Activated naive CD4-positive, alpha-beta T cell (primary cell): ENCODE measurements at places on chromosomes 5 and 9.

- peak; percentile 24 for DNase-seq
These were observed 27.9 kb downstream of the USP20 start for GRCh38 chr9:129863059-129863690.

GRCh38 chr5:74310997-74311930 is 329.3 kb downstream of the ENC1 start:
- DNase-seq, result no peak

DNA sequence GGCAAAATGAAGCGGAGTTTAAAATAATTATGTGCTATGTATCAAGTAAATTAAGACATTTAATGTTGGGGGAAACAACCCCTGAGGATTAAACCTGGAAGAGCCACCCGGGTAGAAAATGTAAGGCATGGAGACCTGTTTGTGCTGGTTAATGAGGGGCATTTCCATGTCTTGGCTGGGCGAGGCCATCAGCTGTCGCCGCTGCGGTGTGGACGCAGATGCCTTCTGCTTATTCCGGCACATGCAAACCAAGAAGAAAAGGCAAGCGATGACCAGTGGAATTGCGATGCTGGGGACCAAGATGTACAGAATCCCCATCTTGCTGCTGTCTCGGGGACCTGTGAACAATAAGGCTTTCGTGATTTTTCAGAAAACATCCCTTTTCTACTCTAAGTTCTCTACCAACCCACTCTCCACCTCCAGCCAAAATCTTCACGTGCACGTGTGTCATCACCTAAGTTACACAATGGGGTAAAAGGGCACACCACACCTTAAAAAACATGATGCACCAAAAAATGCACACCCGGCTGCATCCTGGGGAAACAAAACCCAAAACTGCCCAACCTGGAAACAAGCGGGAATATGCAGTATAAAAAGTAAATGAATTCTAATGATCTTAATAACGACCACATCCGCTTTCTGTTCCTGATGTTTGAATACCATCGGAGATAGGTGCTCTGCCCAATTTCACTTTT is 223.5 kb downstream of the ROR2 start:
- no peak for DNase-seq

DNA sequence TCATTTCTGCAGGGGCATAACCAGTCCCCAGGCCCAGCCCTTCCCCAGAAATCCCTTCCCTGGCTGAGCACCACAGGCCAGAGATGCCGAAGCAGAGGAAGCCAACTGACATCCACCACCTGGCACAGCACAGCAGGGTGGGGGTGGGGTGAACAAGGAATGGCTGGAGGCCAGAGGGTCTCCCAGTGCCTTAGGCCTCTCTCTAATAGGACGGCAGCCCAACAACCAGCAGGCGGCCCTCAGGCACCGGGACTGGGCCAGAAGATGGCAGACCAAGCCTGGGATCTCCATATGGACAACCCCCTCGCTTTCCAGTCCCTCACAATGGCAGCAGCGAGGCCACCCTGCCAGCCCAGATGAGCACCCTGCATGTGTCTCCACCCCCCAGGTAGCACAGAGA is 13.2 kb downstream of the PDLIM4 start:
- DNase-seq, result no peak

DNA sequence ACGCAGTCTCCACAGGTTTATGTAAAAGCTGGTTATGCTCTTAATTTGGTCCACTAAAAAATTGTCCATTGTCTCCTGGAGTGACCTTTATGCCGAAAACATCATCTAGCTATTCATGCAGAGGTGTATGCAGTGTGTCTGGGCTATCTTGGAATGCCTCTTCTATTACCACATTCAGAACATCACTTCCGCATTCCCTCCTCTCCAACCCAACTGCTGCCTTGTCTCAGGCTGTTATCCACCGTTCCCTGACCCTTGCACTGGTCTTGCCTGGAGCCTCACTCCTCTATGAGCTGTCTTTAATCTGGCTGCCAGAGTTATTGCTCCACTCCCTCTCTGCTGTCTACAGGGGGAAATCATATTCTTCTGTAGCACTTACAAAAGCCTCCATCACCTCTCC is 214.1 kb upstream of the ANKRD55 start:
- no peak for DNase-seq

- DNase-seq, result no peak
These were observed 569.6 kb downstream of the EBF1 start for GRCh38 chr5:158530115-158530514.

- no peak for DNase-seq
These were observed 375.0 kb upstream of the RFX3 start for GRCh38 chr9:3900673-3901318.

- no peak for DNase-seq
These were observed 99.8 kb upstream of the CACNA1B start for GRCh38 chr9:137777761-137778160.

- no peak for DNase-seq
These were observed 176.4 kb downstream of the FGF18 start for GRCh38 chr5:171595801-171596231.

DNA sequence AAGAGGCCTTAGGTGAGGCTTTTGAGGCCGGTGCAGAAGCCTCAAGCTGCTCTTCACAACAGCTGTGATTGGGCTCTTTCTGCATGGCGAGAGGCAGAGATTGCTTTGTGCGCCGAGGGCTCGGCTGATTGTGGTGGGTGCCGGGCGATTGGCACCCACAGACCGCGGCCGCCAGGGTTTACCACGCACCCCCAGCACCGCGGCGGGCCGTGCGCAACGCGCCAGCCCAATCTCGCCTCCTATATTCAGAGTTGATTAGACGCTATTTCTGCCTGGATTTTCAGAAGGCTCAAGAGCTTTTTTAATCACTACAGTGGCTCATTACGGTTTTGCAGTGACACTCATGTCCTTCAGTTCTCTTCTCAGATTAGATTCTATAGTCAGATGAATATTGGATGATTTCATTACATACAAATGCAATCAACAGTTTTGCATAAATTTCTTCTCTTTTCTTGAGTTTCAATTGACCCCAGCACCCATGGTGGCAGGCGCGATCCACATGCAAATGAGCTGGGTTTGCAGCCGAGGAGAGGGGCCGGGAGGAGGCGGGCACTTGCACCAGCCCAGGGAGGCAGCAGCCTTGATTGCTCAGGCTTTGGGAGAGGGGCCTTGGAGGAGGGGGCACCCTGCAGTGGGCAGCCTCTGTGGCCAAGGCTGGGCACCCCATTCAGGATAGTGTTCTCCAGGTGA is 33.8 kb upstream of the PTGS1 start:
- no peak for DNase-seq

GRCh38 chr9:96361668-96362067 is 21.8 kb downstream of the SLC35D2 start:
- DNase-seq, result no peak

DNA sequence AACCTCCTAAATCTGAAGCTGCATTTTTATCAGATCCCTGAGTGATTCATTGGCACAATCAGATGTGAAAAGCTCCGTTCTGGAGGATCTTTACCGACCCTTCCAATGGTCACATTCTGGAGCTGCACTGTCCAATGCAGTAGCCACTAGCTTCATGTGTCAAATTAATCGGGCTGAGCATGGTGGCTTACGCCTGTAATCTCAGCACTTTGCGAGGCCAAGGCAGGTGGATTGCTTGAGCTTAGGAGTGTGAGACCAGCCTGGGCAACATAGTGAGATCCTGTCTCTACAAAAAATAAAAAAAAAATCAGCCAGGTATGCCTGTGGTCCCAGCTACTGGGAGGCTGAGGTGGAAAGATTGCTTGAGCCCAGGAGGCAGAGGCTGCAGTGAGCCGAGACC is 3.7 kb downstream of the IL17B start:
- no peak for DNase-seq

- DNase-seq, result no peak
These were observed 3.8 kb downstream of the PCDH1 start for GRCh38 chr5:141874262-141874964.

DNA sequence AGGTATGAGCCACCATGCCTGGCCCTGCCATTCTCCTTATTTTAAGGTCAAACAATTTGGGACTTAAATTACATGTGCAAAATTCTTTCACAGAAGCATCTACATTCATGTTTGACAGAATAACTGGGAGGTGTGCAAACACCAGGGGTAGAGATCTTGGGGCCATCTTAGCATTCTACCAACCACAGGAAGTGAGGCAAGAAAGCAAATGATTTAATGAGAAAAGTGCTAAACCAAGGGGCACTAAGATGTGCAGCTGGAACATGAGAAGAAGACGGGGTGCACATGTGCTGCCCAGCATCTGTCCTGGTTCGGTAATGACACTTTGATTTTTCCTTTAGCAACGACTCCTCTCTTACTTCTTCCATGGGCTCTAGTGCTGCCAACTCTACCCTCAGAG is 1.2 kb upstream of the F12 start:
- no peak for DNase-seq

- no peak for DNase-seq
These were observed 4.0 kb downstream of the TRAF1 start for GRCh38 chr9:120922404-120923195.

DNA sequence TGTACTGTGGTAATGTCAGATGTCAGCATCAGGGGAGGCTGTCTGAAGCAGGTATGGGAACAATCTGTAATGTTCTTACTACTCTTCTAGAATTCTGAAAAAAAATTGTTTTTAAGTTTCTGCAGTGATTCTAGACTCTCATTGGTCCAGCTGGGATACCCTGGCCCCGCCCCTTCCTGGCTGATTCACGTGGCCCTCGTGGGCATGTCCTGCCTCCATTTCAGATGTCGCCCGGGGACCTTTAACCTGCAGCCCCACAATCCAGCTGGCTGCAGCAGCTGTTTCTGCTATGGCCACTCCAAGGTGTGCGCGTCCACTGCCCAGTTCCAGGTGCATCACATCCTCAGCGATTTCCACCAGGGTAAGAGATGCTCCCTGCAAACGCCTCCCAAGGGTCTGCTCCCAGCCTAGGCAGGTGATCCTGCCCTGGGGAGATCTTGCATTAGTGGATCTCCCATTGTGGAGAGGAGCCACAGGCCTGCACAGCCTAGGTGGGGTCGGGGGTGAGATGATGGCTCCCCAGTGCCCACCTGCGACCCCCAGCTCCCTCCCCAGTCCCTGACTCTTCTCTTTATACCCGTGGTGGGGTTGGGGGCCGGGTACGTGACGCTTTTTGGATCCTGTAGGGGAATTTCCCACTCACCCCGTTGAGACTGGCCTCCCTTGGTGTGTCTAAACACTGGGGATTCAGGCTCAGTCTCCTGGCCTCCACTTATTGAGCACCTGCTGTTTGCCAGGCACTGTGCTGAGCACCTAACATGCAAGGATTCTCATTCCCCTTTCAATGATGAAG is 36.5 kb downstream of the LAMC3 start:
- no peak for DNase-seq

DNA sequence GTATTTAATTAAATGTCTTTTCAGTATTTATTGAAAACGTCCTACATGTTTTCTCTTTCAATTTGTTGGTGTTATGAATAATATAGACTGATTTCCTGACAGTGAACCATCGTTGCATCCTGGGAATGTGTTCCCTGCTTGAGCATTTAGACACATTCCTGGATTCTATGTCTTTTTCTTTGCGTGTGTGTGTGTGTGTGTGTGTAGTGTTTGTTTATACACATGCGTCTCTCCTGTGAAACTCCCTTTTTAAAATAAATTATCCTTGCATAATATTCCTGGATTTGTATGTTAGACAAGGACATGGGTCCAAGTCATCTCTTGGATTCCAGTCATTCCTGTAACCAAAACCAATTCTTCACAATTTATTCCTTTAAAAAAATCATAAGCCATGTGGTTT is 153.4 kb downstream of the HSPA4 start:
- DNase-seq, result no peak

GRCh38 chr5:177367323-177367848 is 9.7 kb downstream of the RGS14 start:
- no peak for DNase-seq

- no peak for DNase-seq
These were observed 50.6 kb downstream of the FBXL7 start for GRCh38 chr5:15550502-15551112.

- DNase-seq, result no peak
These were observed 1.3 kb downstream of the GNG10 start for GRCh38 chr9:111662576-111663300.

DNA sequence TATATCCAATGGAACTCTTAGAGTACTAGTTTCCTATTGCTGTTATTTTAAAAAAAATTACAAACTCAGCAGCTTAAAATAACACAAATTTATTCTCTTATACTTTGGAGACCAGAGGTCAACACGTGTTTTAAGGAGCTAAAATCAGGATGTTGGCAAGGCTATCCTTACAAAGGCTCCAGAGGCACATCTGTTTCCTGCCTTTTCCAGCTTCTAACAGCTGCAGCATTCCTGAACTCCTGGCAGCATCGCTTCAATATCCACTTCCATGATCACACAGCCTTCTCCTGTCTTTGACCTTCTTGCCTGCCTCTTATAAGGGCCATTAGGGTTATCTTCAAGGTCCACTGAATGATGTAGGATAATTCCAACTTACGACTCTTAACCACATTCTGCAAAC is 92.2 kb upstream of the CCNG1 start:
- DNase-seq, result no peak

GRCh38 chr9:121884057-121884541 is 209.0 kb downstream of the TTLL11 start:
- no peak for DNase-seq

DNA sequence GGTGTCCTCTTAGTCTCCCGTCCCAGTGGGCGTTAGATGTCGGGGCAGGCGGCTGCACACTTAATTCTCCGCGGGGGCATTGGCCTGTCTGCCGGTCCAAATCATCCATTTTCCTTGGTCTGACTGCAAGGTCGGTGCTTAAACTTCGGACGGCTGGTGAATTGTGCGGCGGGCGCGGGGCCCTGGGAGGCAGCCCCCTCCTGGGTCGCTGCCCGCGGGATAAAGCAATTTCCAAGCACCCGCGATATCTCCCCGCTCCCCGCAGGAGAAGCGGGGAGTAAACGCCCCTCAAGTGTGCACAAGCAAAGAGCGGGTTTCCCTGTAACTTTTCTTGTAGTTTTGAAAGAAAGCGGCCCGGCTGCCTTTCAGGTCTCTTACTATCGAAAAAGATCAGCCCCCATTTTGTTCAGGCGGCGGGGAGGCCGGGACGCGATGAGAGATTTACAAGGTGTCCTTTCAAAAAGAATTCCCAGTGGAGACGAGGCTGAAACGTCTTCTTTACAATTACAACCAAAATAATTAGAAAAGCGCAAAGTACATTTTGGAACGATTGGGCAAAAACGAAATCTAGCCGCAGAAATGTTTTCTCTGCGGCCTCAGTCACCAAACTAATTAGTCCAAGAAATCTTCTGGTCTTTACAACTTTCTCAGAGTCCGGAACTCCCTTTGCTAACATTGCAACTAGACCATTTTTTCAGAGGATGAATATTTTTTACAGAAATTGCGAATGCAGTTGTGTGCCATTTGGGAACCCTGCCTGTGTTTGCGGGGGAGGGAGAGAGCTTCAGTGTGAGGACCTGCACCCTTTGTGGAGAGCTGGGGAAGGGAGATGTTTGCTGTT is 1.8 kb downstream of the IRX1 start:
- no peak for DNase-seq

DNA sequence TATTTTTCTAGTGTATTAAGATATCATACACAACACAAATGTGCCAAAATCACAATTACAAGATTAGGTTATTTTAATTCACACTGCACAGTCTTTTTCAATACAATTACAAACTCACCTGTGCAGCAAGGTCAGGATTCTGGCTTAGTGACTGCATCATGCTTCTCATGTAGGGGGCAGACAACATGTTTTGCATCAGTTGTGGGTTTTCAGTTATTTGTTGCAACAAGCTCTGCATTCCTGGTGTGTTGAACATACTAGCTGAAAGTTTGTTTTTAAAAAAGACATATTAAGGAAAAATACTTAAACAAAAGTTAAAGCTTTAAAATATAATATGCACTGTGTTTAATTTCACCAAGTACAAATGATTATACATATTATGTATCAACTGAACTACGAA is 38.7 kb downstream of the UBQLN1 start:
- DNase-seq, result no peak
